ENCODE measurements at places on chromosomes 3 and 15.

DNA sequence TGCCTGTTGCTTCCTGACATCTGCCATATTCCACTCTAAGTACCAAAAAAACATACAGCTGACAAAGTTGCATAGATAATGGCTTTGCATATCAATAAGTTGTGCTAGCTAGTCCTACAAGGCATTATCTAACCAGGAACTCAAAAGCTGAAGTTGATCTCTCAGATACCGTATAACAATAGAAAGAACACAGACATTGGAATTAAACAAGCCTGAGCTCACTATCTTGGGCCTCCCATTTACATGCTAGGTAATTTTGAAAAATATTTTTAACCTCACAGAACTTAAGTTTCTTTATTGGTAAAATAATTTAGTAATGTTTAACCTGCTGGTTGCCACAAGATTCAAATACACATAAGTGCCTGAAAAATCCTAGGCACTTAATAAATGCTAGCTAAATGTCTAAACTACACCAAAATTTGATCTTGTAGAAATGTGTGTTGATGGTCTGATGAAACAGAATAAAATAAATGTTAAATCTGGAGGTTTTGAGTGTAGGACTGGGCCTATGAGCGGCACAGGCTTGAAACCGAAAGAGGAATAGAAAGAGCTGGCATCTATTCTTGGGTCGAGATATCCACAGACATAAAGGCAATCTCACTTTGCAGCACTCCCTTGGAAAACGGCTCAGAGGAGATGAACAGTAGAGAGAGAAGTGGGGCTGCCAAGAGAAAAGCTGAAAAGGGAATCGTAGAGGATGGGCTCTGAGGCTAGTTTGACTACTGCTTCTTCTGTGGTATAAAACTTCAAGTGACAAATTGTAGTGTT lies 29.9 kb upstream of the TTC14 start:
- DNase-seq = no peak

DNA sequence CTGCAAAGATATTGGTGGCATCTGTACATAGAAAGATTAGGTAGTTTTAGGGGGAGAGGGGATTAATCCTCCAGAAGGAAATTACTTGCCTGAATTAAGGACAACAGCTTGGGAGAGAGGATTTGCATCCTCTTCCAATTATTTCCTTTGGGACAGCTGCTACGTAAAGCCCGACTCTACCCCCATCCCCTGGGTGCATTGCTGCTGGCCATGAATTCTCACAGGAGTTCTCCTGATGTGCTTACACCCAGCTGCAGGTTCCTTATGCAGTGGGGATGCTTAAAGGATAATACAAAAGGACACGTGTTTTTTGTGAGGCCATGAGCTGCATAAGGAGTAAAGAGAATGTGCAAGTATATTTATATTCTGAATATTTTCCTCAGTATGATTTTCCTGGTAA lies 132.3 kb downstream of the VPS8 start:
- no peak for DNase-seq

GRCh38 chr3:71926616-71927015 lies 141.7 kb upstream of the PROK2 start:
- no peak for DNase-seq

DNA sequence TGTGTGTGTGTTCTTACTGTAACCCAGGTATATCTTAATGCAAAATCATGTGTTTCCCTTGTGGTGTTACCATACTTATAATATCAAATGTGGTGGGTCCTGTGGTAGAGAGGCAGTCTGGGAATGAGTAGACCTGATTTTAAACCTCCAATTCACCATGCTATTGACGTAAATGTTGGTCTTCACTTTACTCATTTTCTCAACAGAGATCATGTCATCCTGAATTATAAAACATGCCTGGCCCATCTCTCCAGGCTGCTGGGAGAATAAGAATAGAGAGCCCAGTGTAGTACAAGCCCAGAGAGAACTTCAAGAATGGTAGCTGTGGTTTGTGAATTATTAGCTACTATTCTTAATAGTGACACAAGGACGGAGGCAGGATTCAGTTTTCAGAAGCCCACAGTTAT lies 88.1 kb downstream of the MBNL1 start:
- no peak for DNase-seq

DNA sequence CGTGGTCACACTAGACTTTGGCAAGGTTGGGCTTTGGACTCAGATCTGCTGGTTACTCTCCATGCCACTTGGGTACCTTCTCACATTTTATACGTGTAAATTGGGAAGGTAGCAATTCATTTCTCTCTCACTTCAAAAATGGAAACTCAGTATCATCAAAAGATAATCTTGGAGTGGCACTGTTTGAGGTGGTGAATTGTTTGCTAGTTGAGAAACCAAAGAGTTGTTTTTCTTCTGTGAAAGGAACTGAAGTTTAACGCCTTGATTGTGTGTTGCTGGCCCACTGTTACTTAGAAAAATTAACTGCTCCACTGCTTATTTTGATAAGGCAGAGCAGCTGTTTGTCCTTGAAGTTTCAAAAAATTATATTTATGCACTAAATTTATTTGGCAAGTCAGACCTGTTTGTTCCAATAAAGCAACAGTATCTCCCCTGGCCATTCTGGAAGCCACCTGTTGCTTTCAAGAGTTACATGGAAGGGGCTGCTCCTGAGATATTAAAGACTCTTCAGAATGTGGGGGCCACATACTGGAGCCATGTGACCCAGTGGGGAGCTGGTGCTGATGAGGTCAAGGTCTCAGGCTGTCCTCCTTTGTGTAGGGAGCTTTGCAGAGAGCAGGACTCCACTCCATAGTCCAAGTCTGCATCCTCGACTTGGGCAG lies 16.2 kb downstream of the PLCL2 start:
- DNase-seq = no peak

GRCh38 chr3:156865732-156866131 lies 39.6 kb downstream of the LEKR1 start:
- DNase-seq = no peak

GRCh38 chr3:178901204-178901603 lies 170.4 kb downstream of the ZMAT3 start:
- DNase-seq = no peak

GRCh38 chr3:111035902-111036301 lies 35.7 kb upstream of the NECTIN3 start:
- no peak for DNase-seq

DNA sequence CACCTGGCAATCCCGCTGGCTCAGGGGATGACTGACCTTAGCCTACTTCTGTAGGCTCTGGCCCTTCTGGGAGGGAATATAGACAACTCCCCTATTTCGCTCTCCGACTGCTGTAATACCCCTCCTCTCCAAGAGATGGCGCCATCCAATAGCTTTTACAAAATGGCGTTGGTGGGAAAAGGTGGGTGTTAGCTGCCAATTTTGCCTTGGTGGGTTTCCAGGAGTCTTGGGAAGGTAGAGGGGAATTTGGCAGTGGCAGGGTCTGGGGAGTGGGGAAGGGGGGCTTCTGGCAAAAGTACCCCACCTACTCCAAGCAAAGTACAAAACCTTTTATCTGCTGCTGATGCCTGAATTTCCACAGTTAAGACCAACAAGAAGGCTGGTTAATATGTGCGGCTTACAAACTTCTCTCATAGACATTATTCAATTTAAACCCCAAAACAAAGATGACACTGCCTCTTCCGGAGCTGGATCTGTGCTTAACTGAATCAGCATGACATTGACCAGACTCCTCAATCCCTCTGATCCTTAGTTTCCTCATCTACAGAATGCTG lies 62.1 kb downstream of the RASGRF1 start:
- DNase-seq = no peak

DNA sequence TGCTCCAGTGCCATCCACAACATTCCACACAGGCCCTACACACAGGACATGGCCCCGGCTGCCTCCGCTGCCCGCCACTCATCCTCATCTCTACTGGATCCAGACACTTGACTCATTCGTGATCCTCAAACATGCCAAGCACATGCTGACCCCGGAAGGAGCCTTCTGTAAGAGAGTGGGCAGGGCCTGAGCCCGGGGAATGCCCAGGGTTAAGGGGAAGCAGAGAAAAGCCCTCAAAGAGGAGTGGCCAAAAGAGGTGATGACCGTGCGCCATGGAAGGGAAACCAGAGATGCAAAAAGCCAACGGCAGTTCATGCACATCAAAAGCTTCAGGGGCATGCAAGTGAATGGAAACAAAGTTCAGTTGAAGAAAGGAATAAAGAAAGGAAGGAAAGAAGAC lies 46.1 kb downstream of the RFTN1 start:
- DNase-seq = no peak

GRCh38 chr3:76527773-76528172 lies 512.1 kb upstream of the ROBO2 start:
- no peak for DNase-seq

GRCh38 chr3:85258326-85258725 lies 299.5 kb downstream of the CADM2 start:
- DNase-seq = no peak

DNA sequence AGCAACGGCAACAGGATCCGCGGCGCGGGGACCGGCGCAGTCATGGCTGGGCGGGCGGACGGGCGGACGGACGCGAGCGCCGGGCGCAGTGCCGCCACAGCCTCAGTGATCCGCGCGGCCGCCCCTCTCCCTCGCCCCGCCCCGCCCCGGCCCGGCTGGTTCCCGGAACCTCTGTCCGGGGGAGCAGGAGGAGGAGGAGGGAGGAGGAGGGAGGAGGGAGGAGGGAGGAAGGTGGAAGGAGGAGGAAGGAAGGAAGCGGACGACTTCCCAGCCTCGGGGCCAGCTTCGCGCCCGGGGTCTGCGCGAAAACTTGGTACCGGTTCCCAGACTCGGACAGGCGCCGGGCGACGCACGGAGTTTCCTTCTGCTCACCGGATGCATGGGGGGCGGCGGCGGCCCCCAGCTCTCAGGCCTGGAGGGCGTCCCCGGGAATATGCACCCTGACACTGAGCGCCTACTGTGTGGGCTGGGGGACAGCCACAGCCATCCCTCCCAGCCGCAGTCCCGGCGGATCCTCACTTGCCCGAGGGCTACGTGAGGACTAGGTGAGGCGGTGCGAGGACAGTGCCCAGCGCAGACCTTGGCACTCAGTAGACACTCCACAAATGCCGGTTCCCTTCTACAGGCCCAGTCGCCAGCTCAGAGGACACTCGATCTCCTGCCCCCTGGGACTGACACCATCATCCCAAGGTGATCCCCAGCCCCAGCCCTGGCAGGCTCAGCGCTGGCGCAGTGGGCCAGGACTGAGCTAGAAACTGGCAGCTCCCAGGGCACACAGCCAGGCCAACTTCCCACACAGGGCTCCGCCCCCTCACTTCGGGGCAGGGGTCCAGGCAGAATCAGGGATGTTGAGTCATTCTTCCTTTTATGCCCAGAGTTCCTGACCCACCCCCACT lies at the start of gene SHISA5:
Gene SHISA5 (minus strand): TSS at position 124 of the 896 bp plus-strand sequence. CDS start 80 bp downstream, at position 44.
- DNase-seq = no peak

- no peak for DNase-seq
These were observed 9.4 kb downstream of the TMOD2 start for GRCh38 chr15:51760805-51761204.

DNA sequence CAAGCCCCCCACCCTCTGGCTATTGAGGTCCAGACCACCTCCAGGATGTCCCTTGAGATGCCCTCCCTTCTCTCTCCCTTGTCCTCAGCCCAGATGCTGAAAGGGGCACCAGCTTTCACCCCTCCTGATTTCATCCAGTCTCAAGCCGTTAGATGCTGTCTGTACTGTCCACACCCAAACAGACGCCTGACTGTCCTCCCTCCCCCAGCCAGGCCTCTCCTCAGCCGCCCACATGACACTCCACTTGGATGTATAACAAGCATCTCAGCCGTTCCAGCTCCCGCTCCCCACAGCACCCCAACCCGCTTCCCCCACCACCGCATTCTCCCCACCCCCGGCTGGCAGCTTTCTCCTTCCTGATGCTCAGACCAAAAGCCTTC lies 25.0 kb upstream of the CYP11A1 start:
- DNase-seq = no peak

- peak; percentile 67 for DNase-seq
These were observed 309.6 kb downstream of the TUSC7 start for GRCh38 chr3:117019082-117019713.

- DNase-seq = no peak
These were observed 554.1 kb downstream of the SI start for GRCh38 chr3:164524201-164524600.

GRCh38 chr3:25728101-25728500 lies 55.1 kb downstream of the NGLY1 start:
- no peak for DNase-seq

GRCh38 chr3:160450846-160451245 lies 1.3 kb upstream of the TRIM59 start:
- DNase-seq = peak; percentile 55

DNA sequence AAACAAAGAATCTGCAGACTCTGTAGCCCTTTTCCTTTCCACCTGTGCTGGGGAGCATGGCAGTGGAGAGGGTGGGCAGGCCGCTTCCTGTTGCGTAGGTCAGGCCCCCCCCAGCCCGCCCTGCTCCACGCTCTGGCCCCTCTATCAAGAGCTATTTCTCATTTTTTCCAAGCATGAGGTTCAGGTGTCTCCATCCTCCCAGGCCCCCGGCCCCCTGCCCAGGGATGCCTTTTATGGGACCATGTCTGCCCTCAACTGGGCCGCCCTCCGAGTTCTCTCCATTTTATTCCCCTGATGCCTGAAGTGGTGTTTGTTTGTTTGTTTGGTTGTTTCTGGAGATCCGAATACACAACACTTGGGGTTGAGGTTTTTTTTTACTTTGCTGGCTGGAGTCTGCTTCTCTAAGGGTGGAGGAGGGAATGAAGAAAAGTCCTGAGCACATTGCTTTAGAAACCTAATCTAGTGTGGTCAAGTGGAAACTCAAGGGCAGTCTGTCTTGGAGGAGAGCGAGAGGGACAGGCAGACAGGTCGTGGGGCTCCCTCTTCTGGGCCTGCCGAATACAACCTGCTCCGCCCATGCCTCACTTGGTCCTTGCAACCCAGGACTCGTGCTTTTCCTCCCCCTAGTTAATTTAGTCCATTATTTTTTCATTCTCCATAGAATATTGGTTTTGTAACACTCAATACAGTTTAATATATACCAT lies 176.5 kb upstream of the LYSMD4 start:
- DNase-seq = no peak

DNA sequence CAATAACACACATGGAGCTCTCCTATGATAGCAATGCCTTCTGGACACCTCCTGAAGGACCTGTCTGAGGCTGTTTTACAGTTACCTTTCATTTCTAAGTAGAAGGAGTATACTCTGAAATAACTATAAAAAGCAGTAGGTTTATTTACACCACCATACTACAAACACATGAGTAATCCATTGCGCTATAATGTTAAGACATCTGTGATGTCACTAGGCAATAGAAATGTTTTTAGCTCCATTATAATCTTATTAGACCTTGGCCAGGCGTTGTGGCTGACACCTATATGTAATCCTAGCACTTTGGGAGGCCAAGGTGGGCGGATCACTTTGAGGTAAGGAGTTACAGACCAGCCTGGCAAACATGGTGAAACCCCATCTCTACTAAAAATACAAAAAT lies 24.7 kb downstream of the PXK start:
- no peak for DNase-seq

GRCh38 chr3:23129117-23129516 lies 74.0 kb upstream of the UBE2E2 start:
- no peak for DNase-seq

- no peak for DNase-seq
These were observed 9.2 kb upstream of the TIGIT start for GRCh38 chr3:114284644-114285043.

GRCh38 chr3:114451561-114452018 lies 157.8 kb downstream of the TIGIT start:
- no peak for DNase-seq

Measured in amniotic stem cell (primary cell).